ENCODE measurements at places on chromosomes 6 and 20.

GRCh38 chr6:95352064-95352795, 225.1 kb upstream of the MANEA start:
- DNase-seq = no peak

- no peak for DNase-seq
Observed at GRCh38 chr6:44036699-44037101, 90.6 kb downstream of the MRPL14 start.

DNA sequence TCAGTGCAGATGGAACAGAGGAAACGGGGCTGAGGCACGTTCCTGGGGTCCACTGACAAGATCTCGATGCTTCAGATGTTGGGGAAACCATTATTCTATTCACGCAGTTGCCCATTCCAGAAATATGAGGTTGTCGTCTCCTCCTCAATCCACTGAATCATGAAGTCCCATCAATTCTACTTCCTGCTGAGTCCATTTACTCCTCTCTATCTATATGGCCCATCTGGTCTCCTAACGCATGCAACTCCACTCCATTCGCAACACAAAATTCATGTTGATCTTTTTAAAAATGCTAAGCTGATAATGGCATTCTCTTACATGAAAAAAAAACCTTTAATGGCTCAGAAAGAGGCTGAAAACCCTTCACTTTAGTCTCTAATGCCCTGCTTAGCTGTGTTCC, 37.5 kb downstream of the MAP3K5 start:
- DNase-seq = no peak

- no peak for DNase-seq
Observed at GRCh38 chr20:64277571-64278316, 22.2 kb downstream of the PCMTD2 start.

GRCh38 chr20:1468117-1468624, 1.5 kb upstream of the NSFL1C start:
- DNase-seq = no peak

GRCh38 chr6:126803769-126804168, 314.7 kb upstream of the RSPO3 start:
- no peak for DNase-seq

- DNase-seq = no peak
Observed at GRCh38 chr6:127107916-127108315, 10.6 kb upstream of the RSPO3 start.

DNA sequence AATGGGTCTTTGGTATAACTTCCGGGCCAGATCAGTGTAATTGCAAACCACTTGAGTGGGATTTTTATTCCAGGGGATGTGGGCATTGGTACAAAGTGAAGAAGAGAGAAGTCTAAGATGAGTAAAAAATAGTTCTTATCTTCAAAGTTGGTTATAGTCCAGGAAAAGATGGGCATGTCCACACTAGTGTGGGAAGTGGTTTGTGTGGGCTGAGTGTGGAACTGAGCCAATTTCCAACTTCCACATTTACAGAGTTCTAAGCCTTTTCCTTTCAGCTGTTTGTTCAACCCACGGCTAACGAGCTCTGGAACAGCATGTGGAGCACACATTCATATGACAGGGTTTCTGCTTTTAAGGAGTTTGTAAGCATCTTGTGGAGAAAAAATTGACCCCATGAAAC, 72.3 kb upstream of the IFNGR1 start:
- no peak for DNase-seq

DNA sequence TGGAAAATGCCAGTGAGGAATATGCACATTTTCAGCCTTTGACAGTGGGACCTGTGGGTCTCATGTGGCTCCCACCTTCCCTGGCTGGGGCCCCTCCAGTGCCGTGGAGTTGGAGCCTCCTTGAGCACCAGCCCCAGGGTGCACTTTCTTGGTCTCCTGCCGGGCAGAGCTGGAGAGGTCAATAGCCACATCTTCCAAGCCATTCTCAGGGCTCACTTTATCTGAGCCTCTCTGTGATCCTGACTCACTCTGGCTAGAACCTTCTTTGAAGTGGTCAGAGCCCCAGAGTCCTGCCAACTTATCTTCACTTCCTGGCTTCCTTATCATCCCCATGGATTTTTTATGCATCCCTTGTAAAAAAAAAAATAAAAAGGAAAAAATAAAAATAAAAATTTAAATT, 5.7 kb downstream of the VSX1 start:
- DNase-seq = no peak

DNA sequence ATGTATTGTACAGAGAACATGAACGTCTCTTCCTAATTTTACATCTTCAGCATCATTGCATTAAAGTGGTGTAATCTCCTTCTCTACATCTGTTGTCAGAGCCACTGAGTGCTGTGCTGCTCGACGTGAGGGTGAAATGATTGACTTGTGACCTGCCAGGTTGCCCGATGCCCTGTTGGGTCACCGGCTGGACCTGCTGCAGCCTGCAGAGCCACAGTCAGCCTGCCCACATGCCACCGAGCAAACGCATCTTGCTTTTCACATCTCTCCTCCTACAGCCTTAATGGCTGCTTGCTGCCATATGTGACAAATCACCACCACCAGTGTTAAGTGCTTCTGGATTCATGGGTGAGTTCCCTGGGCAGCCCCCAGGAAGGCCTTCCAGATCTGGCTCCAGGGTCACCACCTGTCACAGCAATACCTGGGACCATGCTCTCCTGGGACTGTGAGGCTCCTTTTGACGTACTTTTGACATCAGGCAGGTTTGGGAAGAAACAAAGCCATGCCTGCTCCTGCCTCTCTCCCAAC, 80.3 kb downstream of the ASXL1 start:
- DNase-seq = no peak

GRCh38 chr6:11563793-11564192, 26.2 kb downstream of the TMEM170B start:
- DNase-seq = no peak

DNA sequence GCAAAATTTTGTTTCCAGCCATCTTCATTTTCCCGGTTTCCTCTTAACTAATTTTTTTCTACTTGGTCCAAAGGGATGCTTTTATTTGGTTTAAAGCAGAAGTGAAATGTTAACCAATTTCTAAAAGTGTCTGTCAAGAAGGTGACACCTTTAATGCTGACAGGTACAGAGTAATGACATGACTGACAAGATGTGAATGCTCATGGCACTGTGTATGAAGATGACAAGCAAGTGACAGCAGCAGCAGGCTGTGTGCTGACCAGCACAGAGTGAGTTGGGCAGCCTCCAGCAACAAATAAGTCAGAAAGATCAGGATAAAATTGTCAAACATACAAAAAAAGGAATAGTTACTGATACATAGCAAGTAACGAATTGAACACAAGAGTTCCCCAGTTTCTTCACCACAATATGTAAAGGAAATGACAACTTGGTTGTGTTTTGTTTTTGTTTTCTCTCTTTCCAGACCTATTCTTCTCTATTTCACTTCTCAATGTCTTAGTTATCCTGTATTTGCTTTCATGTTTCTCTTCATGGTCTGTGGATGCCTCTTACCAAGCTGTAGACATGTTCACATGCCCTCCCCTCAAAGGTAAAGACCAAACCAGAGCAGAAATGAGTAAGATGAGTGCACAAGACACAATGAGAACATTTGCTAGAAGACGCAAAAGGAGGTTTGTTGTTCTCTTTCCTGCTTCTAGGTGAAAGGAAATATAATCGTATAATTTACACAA, 174.9 kb downstream of the FRK start:
- no peak for DNase-seq

- no peak for DNase-seq
Observed at GRCh38 chr6:111461860-111462259, 21.2 kb downstream of the REV3L start.

- no peak for DNase-seq
Observed at GRCh38 chr6:72646604-72647485, 25.0 kb downstream of the KCNQ5 start.

- no peak for DNase-seq
Observed at GRCh38 chr20:53878262-53879047, 191.9 kb downstream of the BCAS1 start.

DNA sequence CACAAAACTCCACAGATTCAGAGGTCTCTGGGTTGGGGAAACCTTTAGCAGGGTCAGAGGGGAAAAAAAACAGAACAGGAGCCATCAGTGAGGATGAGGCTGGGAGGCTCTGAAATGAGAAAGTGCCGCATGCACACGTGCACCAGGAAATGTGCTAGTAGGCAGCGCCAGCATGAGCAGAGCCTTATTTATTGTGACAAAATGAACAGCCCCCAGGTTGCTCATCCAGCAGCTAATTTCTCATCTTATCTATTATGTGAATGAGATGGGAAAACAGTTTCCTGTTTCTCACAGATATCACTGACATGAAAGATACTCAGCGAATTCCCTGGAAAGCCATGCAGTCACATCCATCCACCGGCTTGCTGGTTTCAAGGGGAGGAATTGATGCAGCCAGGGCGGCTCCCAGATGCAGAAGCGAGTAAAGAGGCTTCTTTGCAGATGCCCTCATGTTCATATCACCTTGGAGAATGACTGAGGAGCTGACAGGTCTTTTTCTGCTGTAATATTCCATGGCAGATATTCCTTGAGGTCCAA, 176.1 kb downstream of the MBOAT1 start:
- DNase-seq = no peak

DNA sequence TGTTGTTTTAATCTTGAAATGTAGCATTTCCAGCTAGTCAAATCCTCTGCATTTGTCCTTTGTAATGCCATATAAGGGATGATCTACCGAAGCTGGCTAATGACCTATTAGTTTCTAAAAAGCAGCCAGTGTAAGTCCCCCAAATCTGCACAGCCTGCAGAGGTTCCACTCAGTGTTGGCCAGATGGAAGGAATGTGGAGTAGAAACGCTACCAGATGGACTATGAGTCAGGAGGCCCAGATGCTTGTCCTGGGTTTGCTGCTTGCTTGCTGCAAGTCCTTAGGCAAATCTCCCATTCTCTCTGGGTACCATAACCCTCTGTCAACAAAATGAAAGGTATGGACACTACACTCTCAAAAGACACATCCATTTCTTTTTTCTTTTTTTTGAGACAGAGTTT, 149.8 kb downstream of the BTBD9 start:
- no peak for DNase-seq

DNA sequence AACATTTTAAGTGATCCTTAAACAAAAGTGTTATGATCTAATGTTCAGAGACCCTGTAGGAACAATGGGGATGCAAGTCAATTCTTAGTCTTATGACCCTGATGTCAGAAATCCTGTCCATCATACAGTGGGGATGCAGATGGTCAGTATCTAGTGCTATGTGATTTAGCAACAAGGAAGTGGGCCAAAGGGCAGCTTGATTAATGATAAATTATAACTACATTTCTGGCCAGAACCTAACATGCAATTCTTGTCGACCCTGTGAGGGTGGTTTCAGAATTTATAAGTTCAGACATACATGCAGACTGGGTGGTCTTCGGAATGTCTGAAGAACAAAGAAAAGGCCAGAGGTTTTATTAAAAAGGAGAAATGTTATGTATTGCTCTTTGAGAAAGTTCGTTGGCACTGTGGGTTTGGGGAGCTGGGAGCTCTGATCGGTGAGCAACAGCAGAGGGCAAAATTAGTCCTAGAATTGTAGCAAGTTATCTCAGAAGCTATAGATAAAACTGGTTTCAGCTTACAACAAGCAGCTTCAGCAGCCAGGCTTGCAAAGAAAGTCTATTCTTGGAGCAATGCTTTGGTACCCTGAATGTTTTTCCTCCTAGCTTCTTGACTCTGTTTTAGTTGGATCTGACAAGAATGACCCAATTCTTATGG, 50.8 kb downstream of the RPF2 start:
- DNase-seq = no peak

DNA sequence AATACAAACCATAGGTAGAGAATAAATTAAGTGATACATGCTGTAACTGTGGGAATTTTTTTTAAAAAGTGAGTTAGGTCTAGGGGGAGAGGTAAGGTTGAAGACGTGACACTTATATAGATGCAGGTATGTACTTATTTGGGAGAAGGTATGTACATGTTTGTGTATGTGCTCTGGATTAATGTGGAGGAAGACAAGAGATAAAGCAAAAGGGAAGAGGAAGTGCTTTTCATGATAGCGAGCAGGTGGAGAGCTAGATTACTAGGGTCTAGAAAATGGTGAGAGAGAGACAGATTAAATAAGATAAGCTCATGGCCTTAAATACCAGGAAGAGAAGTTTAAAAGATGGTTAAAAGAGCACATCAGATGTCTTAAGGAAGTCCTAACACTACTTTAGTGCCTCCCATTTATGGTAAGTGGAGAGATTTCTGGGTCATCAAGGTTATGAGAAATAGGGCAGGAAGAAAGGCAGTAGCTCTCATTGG, 92.5 kb downstream of the MAN1A1 start:
- no peak for DNase-seq

DNA sequence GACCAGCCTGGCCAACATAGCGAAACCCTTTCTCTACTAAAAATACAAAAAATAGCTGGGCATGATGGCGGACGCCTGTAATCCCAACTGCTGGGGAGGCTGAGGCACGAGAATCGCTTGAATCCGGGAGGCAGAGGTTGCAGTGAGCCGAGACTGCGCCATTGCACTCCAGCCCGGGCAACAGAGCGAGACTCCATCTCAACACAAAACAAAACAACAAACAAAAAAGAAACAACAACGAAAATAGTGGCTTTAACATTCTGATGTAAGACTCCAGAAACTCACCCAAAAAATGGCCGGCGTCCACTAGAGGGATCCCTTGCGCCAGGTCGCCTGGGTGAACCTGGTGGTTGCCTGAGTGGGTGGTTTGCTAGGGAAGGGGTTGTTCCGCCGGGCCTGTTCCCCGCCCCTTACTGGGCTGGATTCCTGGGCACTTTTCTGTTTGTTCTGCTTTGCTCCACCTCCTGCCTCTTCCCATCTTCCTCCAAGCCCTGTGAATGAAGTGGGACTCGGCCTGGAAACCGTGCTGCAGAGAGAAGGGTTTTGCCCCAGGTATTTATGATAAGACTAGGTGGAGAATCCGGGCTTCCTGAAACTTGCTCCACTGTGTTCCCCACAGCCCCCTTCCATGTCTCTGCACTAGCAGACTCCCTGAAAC, 1.5 kb downstream of the PABPC1L start:
- peak; percentile 48 for DNase-seq

- no peak for DNase-seq
Observed at GRCh38 chr20:1005452-1006027, 3.4 kb upstream of the RSPO4 start.

DNA sequence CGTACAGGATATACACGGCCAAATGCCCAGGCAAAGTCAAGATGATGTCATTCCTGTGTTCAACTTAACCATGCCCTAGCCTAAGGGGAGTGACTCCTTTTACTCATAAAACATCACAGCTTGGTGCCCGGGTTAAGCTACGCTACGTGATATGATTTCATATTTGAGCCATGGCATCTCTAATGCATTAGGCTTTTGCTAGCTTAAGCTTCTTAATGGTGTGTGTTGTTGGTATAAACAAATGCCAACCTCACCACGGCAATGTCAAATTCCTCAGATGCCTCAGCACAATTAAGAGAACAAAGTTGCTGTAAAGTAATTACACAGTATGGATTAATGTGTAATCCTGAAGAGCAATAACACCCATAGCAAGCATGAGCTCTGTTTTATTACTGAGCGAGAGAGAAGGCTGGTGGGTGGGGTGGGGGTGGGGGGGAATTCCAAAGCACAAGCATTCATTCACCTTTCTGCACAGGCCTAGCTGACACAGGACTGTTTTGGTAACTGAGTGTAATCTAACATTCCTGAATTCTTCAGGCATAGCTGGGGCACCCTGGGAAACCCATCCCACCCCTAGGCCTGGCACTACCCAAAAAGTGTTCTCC, 44.7 kb upstream of the CNKSR3 start:
- no peak for DNase-seq

- peak; percentile 36 for DNase-seq
Observed at GRCh38 chr6:149211046-149211571, 106.4 kb upstream of the TAB2 start.
